ENCODE measurements at places on chromosomes 6 and 20.

DNA sequence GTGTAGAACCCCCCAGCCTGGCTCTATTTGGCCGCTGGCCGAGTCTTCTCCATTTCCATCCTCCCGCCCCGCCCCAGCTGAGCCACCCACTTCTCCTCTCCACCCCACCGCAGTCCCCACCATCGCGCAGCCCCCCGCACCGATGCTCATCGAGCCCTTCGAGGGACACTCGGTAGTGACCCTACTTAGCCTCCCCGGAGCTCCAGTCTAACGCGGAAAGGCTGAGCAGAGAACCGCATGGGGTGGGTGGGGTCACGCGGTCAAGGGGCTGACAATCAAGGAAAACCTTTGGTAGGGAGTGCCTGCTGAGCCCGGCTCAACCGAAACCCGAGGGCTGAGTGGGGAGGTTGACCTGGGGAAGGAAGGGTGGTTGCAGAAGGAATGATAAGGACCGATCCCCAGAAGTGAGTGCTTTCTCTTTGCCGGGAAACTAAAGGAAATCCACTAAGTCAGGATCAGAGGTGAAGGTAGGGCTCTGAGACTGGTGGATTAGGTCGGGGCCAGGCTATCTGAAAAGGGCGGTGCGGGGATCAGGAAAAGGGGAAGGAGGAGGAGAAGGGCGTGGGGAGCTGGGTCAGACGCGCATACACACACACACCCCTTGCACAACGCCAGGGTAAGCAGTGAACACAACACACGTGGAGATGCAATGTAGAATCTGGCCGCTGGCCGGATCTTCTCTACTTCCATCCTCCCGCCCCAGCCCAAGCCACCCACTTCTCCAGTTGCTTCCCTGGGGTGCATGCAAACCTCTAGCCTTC lies 49.8 kb downstream of the CPXM1 start:
- peak; percentile 31 for DNase-seq

- DNase-seq = no peak
These were observed 74.2 kb upstream of the VSTM2L start for GRCh38 chr20:37828684-37829083.

DNA sequence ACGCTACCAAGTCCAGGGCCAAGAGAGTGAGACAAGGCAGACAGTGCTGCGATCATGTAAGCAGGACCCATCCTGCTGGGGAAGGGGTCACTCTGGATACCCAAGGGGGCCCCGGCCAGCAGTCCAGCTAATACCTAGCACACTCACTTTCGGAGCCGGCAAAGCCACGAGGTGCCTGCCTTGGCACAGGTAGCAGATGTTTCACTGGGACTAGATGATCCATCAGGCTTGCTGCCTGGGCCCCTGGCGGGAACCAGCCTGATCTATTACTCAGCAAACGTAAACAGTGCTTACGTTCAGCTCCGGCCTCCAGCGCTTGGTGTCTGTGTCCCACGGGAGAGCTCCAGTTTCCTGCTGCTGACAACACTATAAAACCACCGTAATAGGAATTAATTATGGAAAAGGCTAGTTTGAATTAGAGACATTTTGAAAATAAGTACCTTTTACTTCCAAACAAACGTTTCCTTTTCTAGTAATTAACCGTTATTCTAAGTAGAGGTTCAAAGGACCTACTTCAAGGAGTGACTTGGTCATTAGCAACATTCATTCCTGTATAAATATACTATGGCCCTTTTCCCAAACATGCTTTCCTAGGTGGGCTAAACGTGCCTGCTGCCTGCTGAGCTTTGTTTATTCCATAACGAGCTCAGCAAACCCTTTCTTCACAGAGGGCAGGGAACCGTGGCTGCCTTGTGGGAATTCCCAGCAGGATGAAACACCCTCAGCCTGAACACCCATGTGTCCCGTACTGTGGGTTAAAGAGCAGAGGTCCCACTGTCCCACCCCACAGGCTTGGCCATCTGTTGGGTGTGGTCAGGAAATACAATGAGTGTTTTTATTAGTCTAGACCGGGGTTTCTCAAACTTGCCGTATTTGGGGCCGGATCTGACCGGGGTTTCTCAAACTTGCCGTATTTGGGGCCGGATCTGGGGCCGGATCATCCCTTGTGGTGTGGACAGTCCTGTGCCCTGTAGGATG lies 18.4 kb downstream of the SLC22A23 start:
- DNase-seq = peak; percentile 47

DNA sequence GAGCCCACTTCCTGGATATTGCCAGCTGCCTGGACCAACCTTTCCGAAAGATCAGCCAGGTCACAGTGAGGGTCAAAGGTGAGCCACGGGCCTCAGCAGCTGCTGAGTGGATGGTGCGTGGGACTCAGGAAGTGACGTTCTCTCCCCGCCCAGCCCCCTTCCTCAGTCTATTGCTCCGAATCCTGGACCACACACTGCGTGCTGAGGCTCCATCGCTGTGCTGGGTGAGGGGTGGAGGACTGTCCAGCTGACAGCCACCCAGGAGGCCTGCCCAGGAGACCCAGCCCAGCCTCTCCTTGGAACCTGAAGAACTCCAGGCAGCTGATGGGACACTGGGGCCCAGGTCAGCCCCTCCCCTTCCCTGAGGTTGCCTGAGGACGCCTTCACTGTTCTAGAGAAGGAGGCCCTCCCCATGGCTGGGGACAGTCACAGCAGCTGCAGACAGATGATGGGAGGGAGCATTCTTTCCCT lies 94.4 kb upstream of the CD93 start:
- peak; percentile 37 for DNase-seq

- no peak for DNase-seq
These were observed 39.5 kb downstream of the DCBLD1 start for GRCh38 chr6:117521791-117522502.

DNA sequence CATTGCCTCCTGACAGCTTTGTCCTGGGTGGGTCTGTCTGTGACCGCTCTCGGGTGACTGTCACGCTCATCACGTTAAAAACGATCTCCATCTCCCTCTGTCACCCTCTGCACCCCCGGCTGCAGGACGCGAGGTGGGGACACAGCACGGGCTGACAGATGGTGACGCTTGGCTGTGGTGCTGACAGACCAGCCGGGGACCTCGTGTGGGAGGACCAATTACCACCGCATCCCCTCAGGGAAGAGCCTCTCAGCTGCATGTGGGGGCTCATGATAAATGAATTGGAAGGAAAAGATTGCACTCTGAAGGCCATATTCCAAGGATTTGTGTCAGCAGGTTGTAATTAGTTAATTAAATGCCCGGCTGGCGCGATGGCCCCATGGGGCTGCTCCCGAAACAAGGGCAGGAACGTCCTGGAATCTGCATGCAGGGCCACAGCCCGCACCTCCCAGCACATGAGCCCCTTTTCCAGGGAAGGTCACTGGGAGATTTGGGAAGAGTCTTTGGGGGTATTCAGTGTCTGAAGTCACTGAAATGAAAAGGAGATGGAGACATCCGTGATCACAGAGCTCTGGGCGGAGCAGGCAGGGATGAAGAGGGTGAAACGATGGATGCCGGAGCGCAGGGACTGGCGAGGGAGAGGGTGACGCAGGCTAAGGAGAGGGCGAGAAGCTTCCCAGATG lies 87.1 kb downstream of the ERMARD start:
- no peak for DNase-seq

DNA sequence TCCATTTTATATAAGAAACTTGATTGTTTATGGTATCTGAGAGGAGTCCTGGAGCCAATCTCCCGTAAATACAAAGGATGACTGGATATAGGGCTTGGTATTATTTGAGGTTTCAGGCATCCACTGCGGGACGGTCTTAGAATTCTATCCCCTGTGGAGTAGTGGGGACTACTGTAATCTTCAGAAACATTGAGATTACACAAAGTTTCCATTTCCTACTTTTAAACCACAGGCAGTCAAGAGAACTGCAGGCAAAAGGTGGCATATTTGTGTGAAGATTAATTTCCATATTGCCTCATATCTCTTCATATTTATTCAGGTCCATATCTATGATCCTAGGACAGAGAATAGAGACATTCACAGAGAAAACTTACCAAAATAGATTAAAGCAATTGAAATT lies 586.2 kb downstream of the PHF3 start:
- DNase-seq = no peak
